AML-193 (cell line): ENCODE measurements at places on chromosomes 4 and X.

GRCh38 chr4:8117278-8117682 is 41.3 kb downstream of the ABLIM2 start:
- no peak for DNase-seq

DNA sequence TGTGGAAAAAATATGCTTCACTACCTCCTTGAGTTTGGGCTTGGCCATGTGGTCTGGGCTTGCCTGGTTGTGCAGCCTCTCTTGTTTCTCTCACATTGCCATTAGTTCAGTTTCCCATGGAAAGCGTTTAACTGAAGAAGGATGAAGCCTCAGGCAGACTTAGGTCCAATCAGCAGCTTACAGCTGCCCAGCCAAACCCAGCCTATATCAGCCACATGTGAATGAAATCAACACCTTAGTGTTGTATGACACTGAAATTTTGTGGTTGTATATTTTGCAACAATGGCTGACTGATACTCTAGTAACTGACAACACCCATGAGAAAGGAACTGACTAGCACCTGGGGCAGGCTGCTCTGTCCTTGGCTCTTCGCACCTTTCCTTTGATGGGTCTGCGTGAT is 81.2 kb downstream of the KLF8 start:
- no peak for DNase-seq

DNA sequence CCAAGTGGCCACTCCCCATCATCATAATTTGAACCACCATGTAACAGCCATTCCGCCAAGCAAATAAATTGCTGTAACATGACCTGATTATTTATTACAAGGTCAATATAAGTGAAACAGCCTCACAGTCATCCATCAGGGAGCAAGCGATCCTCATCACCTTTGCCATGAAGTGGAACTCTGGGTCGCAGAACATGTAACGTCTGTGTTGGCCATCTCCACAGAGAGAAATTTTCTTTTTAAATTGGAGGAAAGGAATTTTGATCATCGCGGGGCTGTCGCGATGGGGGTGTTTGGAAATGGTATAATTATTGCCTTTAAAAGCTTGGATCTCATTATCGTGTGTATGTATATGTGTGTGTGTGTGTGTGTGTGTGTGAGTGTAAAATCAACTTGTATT is 90.2 kb downstream of the SHOX start:
- DNase-seq: no peak

- DNase-seq: no peak
Observed at GRCh38 chrX:151398346-151398745, 1.3 kb downstream of the VMA21 start.

DNA sequence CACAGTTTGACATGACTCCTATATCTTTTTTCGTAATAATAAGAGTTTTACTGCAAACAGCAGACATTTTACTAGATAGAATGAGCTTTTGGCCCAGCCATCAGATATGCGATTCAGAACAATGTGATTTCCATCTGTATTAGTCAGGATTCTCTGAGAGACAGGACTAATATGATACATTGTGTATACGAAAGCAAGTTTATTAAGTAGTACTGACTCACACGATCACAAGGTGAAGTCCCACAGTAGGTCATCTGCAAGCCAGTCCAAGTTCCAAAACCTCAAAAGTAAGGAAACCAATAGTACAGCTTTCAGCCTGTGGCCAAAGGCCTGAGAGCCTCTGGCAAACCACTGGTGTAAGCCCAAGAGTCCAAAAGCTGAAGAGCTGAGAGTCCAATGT is 24.1 kb downstream of the CXCL8 start:
- no peak for DNase-seq

- no peak for DNase-seq
Observed at GRCh38 chrX:48470833-48471118, 716 bp upstream of the SLC38A5 start.

GRCh38 chr4:84690481-84690880 is 107.6 kb downstream of the CDS1 start:
- no peak for DNase-seq

GRCh38 chr4:41172786-41173185 is 41.6 kb downstream of the APBB2 start:
- no peak for DNase-seq

- no peak for DNase-seq
Observed at GRCh38 chrX:124358800-124359383, 12.5 kb downstream of the SH2D1A start.

DNA sequence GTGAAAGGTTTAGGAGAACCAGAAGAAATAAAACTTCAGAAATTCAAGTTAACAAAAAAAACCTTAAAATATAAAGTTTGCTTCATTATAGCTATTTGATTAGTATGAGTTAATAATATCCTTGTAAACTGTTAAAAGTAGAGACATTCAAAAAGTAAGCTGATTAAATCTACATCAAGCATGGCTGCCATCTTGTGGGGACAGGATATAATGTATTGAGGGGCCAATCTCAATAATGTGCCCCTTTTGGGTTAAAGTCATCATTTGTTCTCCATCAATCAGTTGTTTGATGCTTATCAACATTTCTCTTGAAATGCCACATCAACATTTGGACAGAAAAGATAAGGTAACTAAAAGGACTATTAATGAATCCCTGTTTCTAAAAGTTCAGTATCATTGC is 4.6 kb upstream of the GRID2 start:
- DNase-seq: no peak

GRCh38 chr4:62484357-62484756 is 1284.2 kb downstream of the ADGRL3 start:
- no peak for DNase-seq

GRCh38 chr4:184032091-184032490 is 127.0 kb downstream of the STOX2 start:
- DNase-seq: no peak

DNA sequence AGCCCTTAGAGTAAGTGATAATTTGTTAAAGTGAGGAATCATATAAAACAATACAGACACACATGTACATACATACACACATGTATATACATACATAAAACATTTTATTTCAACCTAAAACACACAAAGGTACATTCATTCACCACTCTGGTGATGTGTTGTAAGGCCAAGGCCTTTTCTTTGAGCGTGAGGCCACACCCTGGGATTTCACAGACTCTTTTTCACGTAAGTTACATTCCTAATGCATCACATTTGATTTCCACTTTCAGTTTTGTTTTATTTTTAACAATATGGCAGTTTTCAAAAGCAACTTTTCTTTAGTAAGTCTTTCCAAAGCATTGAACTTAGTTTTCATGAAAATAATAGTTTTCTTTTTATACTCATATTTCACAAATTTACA is 170.7 kb downstream of the COL4A6 start:
- no peak for DNase-seq

DNA sequence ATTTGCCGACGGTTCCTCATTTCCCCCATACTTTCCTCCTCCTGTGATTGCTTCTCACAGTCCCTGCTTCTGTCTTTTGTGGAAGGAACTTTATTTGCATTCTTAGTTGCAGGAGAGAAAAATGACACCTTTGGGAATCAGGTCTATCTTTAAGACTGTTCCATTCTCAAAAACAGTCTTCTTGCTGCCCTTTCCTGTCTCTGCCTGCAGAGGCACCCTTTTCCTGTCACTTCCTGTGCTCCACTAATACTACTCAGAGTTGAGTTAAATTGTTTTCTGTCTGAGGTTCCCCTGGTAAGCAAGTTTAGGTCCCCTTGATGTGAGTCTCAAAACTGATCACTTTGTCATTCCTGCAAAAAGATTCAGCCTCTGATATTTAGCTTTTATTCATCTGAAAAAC is 208.8 kb upstream of the CLNK start:
- no peak for DNase-seq

DNA sequence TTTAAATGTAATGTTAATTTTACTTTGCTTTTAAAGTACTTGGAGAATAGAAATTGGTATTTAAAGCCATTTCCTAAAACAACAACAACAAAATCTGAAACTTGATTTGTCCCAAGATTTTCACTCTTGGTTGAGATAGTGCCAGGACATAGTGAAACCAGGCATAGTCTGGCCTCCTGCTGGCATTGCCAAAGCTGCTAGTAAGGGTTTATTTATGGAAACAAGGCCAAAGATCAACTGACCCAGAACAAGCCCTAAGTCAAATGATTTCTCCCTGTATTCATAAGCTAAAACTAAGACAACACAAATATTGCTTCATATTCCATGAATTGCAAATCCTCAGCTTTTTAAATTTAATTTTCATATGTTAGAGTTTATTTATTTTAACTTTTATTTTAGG is 227.5 kb upstream of the FGF13 start:
- no peak for DNase-seq

- DNase-seq: no peak
Observed at GRCh38 chrX:29067351-29067750, 480.1 kb downstream of the IL1RAPL1 start.

DNA sequence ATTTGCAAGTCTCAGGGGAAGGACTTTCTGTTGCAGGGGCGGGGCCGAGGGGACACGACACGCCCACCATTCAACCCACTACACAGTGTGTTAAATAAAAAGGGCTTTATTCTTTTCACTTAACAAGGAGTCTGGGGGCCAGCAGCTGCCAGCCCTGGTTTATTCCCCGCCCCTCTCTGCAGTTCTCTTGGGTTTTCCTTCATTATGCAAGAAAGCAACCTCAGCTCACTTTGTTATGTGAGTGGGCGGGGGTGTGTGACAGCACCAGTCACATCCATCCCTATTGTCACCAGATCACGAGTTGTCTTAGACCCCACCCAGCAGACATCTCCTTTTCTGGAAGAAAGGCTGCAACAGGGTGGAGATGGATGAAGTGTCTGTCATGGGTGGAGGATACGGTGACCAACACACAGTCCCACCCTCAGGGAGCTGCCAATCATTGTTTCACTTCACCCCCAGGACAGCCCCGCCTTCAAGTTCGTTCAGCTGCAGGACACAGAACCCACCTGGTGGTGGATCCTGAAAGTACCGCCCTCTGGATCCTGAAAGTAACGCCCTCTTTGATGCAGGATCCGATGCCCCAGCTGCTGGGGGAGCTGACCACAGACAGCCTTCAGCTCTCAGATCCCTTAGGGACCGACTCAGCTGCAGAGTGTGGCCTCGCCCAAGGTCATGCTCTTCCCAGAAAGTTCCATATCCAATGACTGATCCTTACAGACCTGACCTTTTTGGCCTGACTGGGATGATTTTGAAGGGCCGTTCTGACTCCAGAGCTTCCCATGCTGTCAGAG is 79.6 kb downstream of the SMIM20 start:
- no peak for DNase-seq
